K562 (cell line): ENCODE measurements at places on chromosomes 16 and 17. TPM values are rescaled to one million over a fixed set of nuclear protein-coding genes. Genes with fewer than 3 reads are reported as not detected.
A peak's percentile ranks its signal among the peaks of the same experiment; 100 is the strongest.

- H3K27ac ChIP-seq: no peak overlapping the region
- no peaks in the 10 kb centered on the region for H3K36me3 ChIP-seq
- peaks cover 44% of the 10 kb centered on the region for H3K27me3 ChIP-seq
- peaks cover 14% of the 10 kb centered on the region for H3K4me1 ChIP-seq
- no peak for DNase-seq
These were observed 1.5 kb upstream of the MMP28 start for GRCh38 chr17:35796942-35797341.

DNA sequence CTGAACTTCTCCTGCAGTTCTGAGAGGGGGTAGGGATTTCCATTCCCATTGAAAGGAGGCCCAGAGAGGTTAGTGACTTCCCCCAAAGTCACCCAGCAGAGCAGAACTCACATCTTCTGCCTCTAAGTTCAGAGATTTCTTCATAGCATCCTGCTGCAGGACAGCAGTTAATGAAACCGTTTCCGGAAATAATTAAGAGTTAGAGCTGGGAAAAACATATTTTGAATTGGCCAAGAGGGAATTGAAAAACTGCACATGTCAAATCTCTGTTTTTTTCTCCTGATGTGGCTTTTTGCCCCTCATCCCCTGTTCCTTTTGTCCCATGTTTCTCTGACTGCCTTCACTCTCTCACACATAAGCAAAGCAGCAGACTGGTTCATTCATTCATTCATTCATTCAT lies 26.6 kb downstream of the ITPRIPL2 start:
- no peak overlapping the region for H3K27ac ChIP-seq
- no peak for DNase-seq
- H3K4me3 ChIP-seq: no peak overlapping the region
- peaks cover 19% of the 10 kb centered on the region for H3K27me3 ChIP-seq
- peaks cover 12% of the 10 kb centered on the region for H3K4me1 ChIP-seq

DNA sequence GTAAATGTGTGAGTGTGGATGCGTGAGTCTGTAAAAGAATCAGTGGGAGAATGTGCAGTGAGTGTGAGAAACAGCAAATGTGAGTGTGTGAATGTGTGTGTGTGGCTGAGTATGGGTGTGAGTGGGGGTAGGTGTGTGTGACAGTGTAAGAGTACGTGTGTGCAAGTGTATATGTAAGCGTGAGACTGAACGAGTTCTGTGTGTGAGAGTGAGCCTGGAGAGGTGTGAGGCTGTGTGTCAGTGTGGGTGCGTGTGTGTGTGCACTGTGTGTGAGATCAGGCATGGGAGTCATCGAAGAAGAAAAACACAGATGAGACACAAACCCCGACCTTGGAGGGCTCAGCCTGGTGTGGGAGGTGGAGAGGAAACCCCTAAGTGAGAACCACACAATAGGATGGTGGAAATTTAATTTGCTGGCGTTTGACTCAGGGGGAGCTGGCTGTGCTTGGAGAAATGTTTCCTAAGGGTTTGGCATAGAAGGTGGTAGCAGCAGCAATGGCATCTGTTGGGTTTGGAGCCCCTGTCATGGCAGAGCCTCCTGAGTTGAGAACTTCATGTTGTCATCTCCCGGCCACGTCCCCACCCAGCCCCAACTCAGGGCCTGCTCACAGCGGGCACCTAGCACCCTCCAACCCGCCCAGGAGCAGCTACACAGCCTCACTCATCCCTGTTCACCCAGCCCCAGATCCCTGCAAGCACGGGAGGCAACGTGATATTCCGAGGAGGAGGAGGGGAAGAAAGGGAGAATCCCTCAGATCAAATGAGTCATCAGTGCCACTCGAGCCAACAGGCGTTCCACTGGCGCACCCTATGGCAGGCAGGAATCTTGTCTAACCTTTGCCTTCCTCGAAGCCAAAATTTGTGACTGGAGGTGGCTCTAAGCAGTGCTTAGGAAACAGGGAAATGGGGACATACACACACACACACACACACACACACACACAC lies 14.3 kb upstream of the NUBP1 start:
- no peaks in the 10 kb centered on the region; the same call in 1 of the 2 replicates for H3K4me1 ChIP-seq
- no peak overlapping the region for H3K27ac ChIP-seq
- peaks cover 33% of the 10 kb centered on the region for H3K27me3 ChIP-seq

DNA sequence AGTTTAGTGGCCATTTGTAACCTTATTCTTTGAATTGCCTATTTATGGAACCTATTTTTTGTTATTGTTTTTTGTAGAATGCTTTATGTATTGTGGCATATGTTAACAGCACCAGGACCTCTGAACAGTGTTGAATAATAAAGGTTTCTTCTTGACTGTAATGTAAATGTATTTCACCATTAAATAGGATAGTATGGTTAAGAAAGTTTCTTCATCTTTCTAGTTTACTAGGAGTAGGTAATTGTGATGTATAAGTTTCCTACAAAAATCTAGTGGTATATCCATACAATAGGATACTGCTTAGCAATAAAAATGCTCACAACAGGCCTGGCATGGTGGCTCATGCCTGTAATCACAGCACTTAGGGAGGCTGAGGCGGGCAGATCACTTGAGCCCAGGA lies 52.3 kb downstream of the TAOK1 start:
- 0 out of 3 replicates have a peak, but pooled peaks cover 3% of the 10 kb centered on the region for H3K36me3 ChIP-seq
- H3K27ac ChIP-seq: no peak overlapping the region
- no peaks in the 10 kb centered on the region; the same call in 1 of the 2 replicates for H3K4me1 ChIP-seq
- no peak overlapping the region for H3K4me3 ChIP-seq
- no peaks in the 10 kb centered on the region for H3K27me3 ChIP-seq
- DNase-seq: no peak

DNA sequence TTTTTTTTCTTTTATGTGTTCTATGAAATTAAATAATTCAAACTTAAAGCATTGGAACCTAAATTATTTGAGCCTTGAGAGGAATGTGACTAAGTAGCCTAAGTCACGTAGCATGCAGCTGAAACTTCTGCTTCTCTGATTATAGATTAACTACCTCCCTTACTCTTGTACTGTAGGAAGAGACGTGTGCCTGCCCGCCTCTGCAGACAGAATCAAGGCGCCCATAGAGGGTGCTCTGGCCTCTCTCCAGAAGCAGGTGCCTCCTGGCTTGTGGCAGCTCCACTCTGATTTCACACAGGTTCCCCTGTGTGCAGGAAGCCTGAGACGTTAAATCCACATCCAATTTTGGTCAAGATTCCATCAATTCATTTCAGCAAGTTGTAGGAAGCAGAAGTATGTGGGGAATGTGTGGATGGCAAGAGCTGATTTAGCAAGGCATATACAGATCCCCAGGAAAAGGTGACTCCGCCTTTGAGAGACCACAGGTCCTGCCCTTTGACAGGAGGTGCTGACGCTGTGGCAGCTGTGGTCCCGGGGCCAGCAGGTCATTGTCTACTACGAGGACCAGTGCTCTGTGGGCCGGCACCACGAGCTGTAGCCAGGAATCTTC lies 1418.8 kb downstream of the CDH11 start:
- no peaks in the 10 kb centered on the region for H3K4me1 ChIP-seq
- no peak for DNase-seq
- H3K4me3 ChIP-seq: no peak overlapping the region
- no peak overlapping the region for H3K27ac ChIP-seq

DNA sequence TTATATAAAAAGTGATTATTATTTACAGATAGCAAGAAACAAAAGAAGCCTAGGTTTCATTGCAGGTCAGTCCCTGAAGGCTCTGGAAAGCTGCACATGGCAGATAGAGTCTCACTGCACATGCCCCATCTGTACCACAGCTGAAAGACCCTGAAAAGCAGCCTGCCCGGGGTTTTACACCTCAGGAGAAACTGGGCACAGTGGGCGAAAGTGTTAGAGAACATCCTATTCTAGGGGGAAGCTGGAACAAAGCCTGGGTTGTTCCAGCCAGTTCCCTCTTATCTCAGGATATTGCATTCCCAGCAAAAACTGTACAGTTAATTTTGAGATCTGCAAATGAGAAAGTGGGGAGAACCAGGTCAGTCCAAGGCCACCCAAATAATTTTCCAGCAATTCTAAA lies 419.7 kb downstream of the CNTNAP4 start:
- no peaks in the 10 kb centered on the region for H3K4me1 ChIP-seq

GRCh38 chr17:66347661-66348514 lies 45.5 kb downstream of the PRKCA start:
- H3K4me3 ChIP-seq: no peak overlapping the region
- DNase-seq: no peak
- peak overlapping the region; percentile 91 for H3K27ac ChIP-seq
- no peaks in the 10 kb centered on the region; the same call in 2 of the 3 replicates for H3K36me3 ChIP-seq
- H3K4me1 ChIP-seq: peaks cover 29% of the 10 kb centered on the region

DNA sequence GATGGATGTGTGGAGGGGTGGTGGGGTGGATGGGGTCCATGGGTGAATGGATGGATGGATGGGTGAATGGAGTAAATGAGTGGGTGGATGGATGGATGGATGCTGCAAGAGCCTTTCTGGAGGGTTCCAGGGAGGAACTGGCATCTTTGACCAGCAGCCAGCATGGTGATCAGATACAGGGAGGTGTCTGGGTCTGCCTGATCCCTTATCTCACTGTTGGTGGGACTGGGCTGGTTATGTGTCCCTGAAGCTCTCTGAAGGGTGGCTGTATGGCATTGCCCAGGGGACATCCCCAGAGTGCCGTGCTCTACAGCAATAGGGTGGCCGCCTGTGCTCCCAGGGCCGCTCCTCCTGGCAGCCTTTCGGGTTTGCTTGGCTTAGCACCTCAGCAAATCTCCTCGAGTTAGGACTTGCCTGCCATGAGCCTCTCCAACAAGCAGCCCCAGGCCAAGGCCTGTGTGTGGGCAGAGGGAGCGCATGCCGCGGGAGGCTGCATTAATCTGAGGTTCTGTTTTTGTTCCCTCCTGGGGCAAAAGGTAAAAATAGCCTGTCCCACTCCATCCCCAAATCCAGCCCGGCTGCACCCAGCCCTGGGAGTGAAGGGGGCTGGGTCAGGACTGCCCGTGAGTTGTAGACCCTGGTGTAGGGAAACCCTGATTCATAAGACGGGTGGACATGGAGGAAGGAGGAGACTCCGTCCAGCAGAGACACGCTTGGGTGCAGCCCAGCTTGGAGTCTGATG lies 165.4 kb downstream of the SEC14L1 start:
- H3K4me3 ChIP-seq: no peak overlapping the region
- H3K36me3 ChIP-seq: no peaks in the 10 kb centered on the region
- no peak overlapping the region for H3K27ac ChIP-seq
- DNase-seq: no peak
- H3K4me1 ChIP-seq: no peaks in the 10 kb centered on the region
- H3K27me3 ChIP-seq: peaks cover 9% of the 10 kb centered on the region; the same call in 2 of the 3 replicates

GRCh38 chr16:78100112-78100467 lies 636 bp downstream of the WWOX start:
- peak overlapping the region; percentile 78 for H3K4me3 ChIP-seq
- peaks cover 8% of the 10 kb centered on the region; the same call in 2 of the 3 replicates for H3K4me1 ChIP-seq
- DNase-seq: no peak
- no peaks in the 10 kb centered on the region for H3K27me3 ChIP-seq
- peak overlapping the region; percentile 85 for H3K27ac ChIP-seq

DNA sequence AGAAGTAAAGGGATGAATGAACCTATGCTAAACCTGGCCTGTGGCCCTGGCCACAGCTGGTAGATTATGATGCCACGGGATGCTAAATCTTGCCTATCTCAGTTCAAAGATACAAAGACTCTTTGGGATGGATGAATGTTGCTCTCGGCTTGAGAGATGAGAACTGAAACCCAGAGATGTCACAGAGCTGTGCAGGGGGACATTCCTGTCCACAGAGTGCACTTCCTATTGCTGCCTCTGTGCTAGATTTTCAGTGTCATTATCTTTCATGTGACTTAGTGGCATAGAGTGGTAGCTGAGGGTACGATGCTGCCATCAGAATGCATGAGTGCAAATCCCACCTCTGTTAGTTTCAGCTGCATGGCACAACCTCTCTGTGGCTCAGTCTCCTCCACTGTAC lies 2.3 kb upstream of the MT1M start:
- H3K27me3 ChIP-seq: peaks cover 70% of the 10 kb centered on the region
- no peaks in the 10 kb centered on the region for H3K4me1 ChIP-seq
- no peak overlapping the region for H3K27ac ChIP-seq
- H3K4me3 ChIP-seq: no peak overlapping the region
- H3K36me3 ChIP-seq: no peaks in the 10 kb centered on the region

- no peaks in the 10 kb centered on the region for H3K27me3 ChIP-seq
- DNase-seq: no peak
- no peaks in the 10 kb centered on the region for H3K36me3 ChIP-seq
- H3K27ac ChIP-seq: peak within 1 kb of the TSS; percentile 62
- H3K4me1 ChIP-seq: peaks cover 18% of the 10 kb centered on the region
- peak within 1 kb of the TSS; percentile 87 for H3K4me3 ChIP-seq
These were observed at the start of gene PHLPP2 for GRCh38 chr16:71724320-71724751. Gene PHLPP2 (minus strand): TSS chr16:71724701. CDS start chr16:71714795, 9,906 bp downstream.

- no peak overlapping the region for H3K27ac ChIP-seq
- no peak for DNase-seq
- H3K27me3 ChIP-seq: peaks cover 15% of the 10 kb centered on the region; the same call in 1 of the 2 replicates
- H3K36me3 ChIP-seq: no peaks in the 10 kb centered on the region
- H3K4me3 ChIP-seq: no peak overlapping the region
- no peaks in the 10 kb centered on the region for H3K4me1 ChIP-seq
These were observed 122.1 kb upstream of the HSBP1 start for GRCh38 chr16:83685615-83686165.

- DNase-seq: no peak
- H3K27me3 ChIP-seq: peaks cover 63% of the 10 kb centered on the region
- H3K27ac ChIP-seq: no peak overlapping the region
- H3K36me3 ChIP-seq: no peaks in the 10 kb centered on the region
- H3K4me1 ChIP-seq: peaks cover 3% of the 10 kb centered on the region; the same call in 2 of the 3 replicates
These were observed 342.7 kb upstream of the TNRC6C start for GRCh38 chr17:77615703-77616253.

GRCh38 chr16:27174007-27174406 lies 29.3 kb upstream of the KDM8 start:
- no peaks in the 10 kb centered on the region; the same call in 2 of the 3 replicates for H3K4me1 ChIP-seq
- H3K27ac ChIP-seq: no peak overlapping the region
- no peaks in the 10 kb centered on the region for H3K27me3 ChIP-seq
- H3K4me3 ChIP-seq: no peak overlapping the region
- no peaks in the 10 kb centered on the region for H3K36me3 ChIP-seq
- DNase-seq: no peak

GRCh38 chr16:61005952-61006351 lies 1030.3 kb downstream of the CDH8 start:
- no peaks in the 10 kb centered on the region for H3K4me1 ChIP-seq
- H3K27me3 ChIP-seq: no peaks in the 10 kb centered on the region
- no peaks in the 10 kb centered on the region for H3K36me3 ChIP-seq
- H3K27ac ChIP-seq: no peak overlapping the region
- DNase-seq: no peak

- DNase-seq: no peak
- H3K4me3 ChIP-seq: no peak overlapping the region
- no peaks in the 10 kb centered on the region for H3K36me3 ChIP-seq
- no peak overlapping the region for H3K27ac ChIP-seq
- H3K4me1 ChIP-seq: no peaks in the 10 kb centered on the region
These were observed 135.8 kb downstream of the USP31 start for GRCh38 chr16:23013484-23013883.

GRCh38 chr16:19227643-19228042 lies 57.9 kb upstream of the CLEC19A start:
- no peak overlapping the region for H3K4me3 ChIP-seq
- no peaks in the 10 kb centered on the region for H3K4me1 ChIP-seq
- H3K27me3 ChIP-seq: peaks cover 3% of the 10 kb centered on the region; the same call in 1 of the 3 replicates
- H3K27ac ChIP-seq: no peak overlapping the region
- no peaks in the 10 kb centered on the region for H3K36me3 ChIP-seq

GRCh38 chr17:60167065-60167741 lies 17.4 kb downstream of the CA4 start:
- no peak overlapping the region for H3K27ac ChIP-seq
- DNase-seq: no peak
- H3K4me1 ChIP-seq: peaks cover 16% of the 10 kb centered on the region
- H3K4me3 ChIP-seq: no peak overlapping the region

The CORO6 gene
- 4.4 TPM in 2 replicates for total RNA-seq

The TBC1D26 gene
- total RNA-seq: not detected in 2 replicates

The MILR1 gene
- 4.1 and 4.7 TPM in 2 replicates for total RNA-seq

The FBXW10 gene
- not detected in 2 replicates for total RNA-seq

The C16orf89 gene
- total RNA-seq: not detected in 2 replicates
